SK-MEL-5 (cell line): ENCODE measurements at places on chromosomes 13 and 19. TPM values are rescaled to one million over a fixed set of nuclear protein-coding genes. Genes with fewer than 3 reads are reported as not detected.

Gene MAMSTR
- total RNA-seq, result 0.35 and 0.50 TPM in 2 replicates

Gene FCHO1
- 0.85 and 0.92 TPM in 2 replicates for total RNA-seq

Gene ZNF208
- total RNA-seq, result 0.26 and 0.90 TPM in 2 replicates

GRCh38 chr13:101116826-101117225 lies 299.5 kb downstream of the NALCN start:
- DNase-seq, result no peak

DNA sequence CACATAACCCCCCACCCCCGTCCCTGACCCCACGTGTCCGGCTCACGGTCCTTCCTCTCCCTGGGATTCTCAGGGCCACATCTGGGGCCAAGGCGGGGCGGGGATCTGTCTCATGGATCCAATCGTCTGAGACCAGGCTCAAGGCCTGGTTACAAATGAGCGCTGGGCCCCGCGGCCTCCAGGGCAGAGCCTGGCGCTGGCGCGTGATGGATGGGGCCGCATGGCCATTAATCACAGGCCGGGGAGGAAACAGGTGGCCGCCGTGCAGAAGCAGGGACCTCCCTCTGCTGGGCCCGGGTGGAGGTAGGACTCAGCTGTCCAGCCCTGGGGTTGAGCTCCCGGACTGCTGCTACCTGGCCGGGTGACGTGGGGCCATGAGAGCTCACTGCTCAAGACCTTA lies 5.8 kb upstream of the TLE5 start:
- no peak for DNase-seq

DNA sequence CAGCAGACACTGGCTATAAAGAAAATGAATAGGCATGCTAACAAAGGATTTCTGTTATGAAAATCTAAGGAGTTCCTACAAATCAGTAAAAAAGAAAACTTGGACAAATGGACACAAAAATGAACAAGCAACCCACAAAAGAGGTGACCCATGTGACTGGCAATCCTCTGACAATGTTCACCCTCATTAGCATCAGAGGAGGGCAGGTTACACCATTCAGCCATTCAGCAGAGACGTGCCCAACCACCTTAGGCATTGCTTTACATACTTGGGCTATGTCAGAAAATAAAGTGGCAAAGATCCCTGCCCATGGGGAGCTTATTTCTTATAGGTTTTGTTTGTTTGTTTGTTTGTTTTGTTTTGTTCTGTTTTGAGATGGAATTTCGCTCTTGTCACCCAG lies 46.0 kb downstream of the TNFRSF19 start:
- no peak for DNase-seq
